ENCODE measurements at places on chromosomes 1 and 21.

DNA sequence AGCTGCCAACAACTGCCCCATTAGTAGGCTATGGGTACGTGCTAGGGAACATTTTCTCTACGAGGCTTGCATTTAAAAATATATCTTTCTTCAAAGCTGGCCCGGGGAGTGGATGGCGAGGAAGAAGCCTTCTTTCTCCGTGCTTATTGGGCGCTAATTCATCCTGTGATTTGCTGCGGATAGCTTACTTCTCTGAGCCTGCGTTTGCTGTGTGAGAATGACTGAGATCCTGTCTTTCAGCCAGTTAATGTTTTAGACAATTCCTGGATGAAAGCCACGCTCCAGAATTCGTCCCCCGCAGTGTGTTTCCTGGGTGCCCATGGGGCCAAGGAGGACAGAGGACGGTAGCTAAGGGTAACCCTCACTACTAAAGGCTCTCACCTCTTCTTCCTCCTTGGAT, 57.8 kb upstream of the TARBP1 start:
- DNase-seq, result no peak

GRCh38 chr1:2311184-2312032, 79.9 kb downstream of the MORN1 start:
- DNase-seq, result no peak

GRCh38 chr1:116368241-116368640, 4.8 kb upstream of the ATP1A1 start:
- no peak for DNase-seq

- DNase-seq, result no peak
These were observed 34.3 kb upstream of the EDEM3 start for GRCh38 chr1:184788970-184789369.

GRCh38 chr1:88186911-88187310, 497.2 kb upstream of the PKN2 start:
- no peak for DNase-seq

Data from NCI-H187 treated with DMSO at 0.1 percent for 48 hours (cell line).